ENCODE measurements at places on chromosomes 3 and 15.
A peak's percentile ranks its signal among the peaks of the same experiment; 100 is the strongest.

DNA sequence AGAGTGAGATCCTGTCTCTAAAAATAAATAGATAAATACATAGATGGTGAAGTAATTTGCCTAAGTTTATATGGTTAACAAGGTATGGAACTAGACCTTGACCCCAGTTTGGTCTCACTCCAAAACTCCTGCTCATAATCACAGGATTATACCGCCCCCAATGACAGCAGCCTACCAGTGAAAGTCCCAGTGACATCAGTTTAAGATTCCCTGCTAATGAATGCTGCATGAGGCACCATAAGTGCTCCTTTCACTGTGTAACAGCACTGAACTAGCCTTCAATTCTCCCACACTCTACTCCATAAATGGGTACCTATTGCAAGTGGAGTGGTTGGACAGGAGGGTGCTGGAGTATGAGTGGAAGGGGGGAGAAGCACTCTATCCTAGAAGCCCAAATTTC lies 23.7 kb upstream of the THSD4 start:
- DNase-seq = no peak

DNA sequence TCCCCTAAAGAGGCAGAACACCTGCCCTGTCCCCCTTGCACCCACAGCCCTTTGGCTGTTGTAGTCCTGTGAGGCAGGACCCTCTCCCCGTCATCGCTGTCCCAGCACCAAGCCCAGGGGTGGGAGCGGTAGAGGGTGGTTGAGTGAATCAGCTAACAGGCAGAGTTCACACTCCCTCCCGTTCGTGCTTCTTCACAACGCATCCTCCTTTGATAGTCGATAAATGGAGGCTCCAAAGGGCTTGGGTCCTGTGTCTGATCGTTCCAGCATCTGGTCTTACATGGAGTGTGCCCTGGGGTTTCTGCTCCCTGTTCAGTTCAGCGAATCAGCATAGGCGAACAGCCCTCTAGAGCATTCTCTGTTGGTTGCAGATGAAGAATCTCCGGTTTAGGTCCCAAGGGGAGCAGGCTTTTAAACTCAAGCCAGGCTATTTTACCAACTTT lies 820 bp upstream of the HMCES start:
- DNase-seq = no peak

GRCh38 chr15:61915640-61916039 lies 144.6 kb downstream of the VPS13C start:
- DNase-seq = no peak

DNA sequence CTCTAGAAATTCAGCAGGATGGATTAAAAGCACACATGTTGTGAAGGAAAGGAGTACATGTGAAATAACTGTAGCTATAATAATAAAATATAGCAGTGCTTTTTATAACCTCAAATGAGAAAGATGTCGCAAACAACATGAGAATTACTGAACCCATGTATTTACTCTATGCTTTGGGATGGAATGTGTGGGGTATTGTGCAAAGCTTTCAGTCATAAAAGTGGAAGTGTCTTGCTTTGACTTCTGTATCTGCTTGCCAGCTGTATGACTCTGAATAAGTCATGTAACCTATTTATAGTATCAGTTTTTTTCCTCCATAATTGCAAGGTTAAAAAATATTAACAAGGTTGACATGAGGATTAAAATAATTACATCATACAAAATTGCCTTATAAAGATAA lies 519.3 kb upstream of the CADM2 start:
- DNase-seq = no peak

- DNase-seq = no peak
Observed at GRCh38 chr3:105399611-105400010, 32.9 kb downstream of the ALCAM start.

DNA sequence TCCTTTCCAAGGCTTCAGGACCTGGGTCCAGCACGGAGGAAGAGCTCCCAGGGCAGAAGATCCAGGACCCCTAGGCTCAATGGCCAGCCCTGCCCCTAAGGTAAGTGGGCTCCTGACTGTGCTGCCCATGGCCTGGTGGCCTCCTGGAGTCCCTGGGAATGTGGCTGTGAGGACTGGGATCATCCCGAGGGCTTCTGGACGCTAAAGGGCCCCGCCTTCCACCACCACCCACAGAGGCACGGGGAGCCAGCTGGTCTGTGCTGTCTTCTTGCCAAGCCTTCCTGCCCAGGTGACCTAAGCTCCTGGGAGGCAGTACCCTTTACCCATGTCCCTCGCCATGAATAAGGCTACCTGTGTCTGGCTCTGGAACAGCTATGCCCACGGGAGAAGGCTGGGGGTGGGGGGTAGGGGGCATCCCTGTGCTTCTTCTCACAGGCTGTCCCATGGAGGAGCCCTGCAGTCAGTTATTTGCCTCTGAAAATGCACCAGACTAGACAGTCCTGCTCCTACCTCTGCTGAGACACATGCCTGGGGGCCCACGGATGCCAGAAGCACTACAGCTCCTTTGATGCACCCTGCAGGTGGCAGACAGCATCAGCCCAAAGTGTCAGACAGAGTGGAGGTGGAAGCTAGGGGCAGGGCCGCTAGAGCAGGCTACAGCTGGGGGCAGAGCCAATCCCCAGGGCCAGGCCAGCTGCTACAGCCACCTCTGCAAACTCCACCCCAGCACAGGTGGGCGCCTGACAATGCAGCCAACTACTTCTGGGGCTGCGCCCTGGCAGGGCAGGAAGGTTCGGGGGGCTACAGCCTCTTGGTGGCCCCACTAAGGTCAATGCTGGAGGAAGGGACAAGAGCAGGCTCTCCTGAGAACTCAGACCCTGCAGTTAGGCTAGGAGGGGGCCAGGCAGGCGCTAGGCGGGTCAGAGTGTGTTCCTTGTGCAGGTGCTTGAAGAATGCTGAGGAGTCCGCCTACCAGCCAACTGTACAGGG lies 90.9 kb downstream of the SEC22A start:
- DNase-seq = no peak

DNA sequence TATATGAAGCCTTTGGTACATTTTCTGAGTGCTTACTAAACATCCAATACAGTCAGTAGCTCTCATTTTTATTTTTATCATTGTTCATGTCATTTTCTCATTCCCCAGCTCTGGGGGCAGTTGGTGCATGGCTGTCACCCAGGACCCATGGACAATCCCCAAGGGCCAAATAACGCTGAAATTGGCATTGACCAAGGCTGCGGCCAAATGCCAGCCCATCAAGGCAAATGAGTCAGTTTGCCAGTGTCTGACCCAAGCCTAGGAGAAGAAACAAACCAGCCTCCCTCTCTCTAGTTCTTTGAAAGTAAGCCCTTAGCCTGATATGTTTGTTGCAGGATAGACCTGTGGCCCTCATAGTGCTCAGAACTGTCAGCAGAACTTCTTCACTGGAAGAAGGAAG lies 219.2 kb downstream of the THSD4 start:
- no peak for DNase-seq

GRCh38 chr3:168094580-168094876 lies 1.2 kb downstream of the GOLIM4 start:
- DNase-seq = no peak

DNA sequence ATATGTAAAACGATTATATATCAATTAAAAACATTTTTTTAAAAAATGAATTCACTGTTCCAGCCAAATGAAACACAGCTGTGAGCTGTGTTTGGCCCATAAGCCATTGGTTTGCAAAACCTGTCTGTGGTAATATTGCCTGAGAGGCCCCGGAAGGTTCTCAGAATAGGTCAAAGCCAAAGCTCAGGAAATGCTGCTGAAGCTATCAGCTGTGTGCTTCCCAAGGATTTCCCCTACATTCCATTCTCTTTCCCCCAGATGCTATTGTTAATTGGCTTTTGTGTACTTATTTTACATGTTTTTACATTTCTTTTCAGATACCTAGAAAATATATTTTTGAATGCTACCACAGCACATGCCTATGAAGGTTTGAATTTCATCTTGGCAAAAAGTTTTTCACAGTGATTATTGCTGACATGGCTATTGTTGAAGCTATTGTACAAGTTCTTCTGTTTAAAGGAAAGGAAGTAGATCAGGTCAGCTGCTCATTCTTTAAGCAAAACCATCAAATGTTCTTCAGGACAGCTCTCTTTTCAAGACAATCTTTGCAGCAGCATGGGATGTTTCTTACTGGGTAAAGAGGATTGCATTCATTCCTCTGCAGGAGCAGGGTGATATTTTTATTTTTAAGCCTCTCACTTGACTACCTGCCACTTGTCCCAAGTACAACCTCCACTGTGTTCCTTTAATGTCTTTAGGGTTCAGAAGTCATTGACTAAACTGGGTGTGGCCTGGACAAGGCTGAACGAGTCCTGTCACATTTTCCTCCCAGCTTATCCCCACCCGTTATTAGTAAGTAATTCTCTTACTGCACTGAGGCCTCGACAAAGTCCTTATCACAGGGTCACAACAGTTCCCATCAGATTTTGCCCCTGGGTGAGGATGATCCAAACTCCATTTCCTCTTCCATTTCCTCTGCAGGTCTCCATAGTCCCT lies 26.3 kb upstream of the BNC1 start:
- no peak for DNase-seq

DNA sequence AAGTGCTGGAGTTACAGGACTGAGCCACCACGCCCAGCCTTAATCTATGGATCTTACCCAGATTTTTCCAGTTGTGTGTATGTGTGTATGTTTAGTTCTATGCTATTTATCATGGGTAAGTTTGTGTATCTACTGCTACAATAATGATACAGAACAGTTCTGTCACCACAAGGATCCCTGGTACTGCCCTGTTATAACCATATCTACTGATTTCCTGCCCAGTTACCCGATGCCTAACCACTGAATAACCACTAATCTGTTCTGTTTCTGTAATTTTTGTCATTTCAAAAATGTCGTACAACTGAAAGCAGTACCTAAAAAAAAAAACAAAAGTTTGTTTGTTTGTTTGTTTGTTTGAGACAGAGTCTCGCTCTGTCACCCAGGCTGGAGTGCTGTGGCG lies 123.7 kb upstream of the RAP2B start:
- no peak for DNase-seq

DNA sequence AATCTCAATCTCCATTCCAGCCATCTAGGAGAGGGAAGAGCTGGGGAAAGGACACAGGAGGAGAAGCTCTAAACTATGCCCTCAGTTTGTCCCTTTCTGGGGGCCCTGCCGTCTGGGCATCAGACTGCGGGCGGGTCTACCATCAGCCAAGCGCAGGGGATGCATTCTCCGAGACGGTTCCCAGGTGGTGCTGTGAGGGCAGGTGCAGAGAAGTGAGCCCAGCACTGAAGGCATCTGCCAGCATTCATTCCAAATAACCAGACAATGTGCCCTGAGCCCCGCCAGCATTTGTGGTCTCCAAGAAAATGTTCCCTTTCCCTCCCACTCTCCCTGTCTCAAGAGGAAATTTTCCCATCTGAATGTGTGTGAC lies 265.7 kb downstream of the XXYLT1 start:
- no peak for DNase-seq

DNA sequence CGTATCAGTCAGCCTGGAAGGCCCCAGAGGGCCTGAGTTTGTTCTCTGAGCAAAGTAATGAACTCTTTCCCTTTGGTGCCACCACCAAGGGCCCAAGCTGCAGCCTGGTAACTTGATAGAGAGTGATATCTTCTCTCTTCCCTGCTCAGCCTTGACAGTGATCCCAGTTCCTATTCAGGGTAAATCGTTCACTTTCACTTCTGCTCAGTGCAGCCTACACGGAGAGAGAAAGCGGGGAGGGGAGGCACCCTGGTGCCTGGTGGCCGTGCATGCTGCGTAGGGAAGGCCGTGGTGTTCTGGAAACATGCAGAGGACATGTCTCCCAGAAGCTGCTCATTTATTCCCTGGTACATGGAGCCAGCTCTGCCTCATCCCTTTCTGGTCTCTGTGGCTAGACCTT lies 54.9 kb downstream of the KIF9 start:
- DNase-seq = no peak

DNA sequence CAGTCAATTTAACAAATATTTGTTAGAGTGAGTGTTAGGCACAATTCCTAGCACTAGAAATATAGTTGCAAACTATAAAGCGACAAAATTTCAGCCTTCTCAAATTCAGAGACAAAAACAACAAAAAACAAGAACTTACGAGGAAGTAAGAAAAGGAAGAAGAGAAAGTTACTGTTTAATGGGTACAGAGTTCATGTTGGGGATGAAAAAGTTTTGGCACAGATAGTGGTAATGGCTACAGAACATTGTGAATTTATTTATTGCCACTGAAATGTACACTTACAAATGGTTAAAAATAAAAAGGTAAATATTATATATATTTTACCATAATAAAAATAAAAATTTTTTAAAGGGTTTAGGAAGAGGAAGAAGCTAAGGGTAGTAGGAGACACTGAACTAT lies 21.3 kb downstream of the CCDC14 start:
- no peak for DNase-seq

DNA sequence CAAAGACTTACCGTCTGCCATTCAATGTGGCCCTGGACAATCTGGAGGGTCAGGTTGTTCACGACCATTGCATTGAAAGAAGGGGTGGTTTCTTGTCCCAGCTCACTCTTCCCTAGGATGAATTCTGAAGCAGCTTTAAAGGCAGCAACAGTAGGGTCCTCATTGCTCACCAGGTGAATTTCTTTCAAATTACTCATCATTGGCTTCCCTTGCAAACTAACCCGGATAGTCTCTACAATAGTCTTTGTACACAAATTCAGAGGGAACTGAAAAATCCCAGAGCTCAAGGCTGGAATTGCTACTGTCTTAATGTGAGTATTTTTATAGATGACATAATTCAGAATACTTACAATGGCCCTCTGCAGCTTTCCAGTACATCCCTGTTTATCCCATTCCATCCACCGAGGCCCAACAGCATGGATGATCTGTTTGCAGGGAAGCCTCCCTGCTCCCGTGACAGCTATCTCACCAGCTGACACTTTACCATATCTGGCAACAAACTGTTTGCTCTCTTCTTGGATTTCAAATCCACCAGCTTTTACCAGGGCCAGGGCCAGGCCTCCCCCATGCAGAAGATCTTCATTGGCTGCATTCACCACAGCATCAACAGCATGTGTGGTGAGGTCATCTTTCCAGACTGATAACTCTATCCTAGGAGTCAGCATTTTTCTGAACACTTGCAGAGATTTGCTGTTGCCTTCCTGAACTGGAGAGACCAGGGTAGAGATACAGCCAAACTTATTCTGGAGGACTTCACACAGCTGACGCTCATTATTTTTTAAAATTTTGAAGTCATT lies 8.6 kb downstream of the PARP9 start:
- DNase-seq = peak; percentile 42

DNA sequence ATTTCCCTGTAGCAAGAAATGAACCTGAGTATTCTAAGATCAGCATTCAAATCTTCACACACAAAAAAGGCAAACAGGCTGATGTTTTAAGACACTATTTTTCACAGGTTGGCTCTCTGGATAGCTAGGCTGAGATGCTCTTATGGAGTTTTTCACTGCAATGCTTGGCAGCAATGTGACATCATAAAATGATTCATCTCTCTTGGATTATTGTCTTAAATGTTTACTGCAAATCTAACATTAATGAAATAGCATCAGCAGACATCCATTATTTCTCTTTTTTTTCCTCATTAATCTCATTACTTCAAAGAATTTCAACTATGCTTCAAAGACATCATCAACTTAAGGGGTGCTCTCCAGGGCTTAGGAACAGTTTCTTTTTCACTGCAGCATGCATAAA lies 23.6 kb upstream of the SSUH2 start:
- DNase-seq = no peak

GRCh38 chr3:40615110-40615915 lies 90.6 kb downstream of the ZNF621 start:
- DNase-seq = no peak

GRCh38 chr15:99052205-99052604 lies 44.6 kb upstream of the PGPEP1L start:
- DNase-seq = no peak

- DNase-seq = no peak
Observed at GRCh38 chr3:175898194-175898593, 1039.1 kb downstream of the NAALADL2 start.

GRCh38 chr3:16944356-16944755 lies 59.6 kb downstream of the PLCL2 start:
- no peak for DNase-seq

GRCh38 chr15:41992151-41992802 lies 19.9 kb upstream of the EHD4 start:
- DNase-seq = no peak
